ENCODE measurements at places on chromosomes 13 and 19. TPM values are rescaled to one million over a fixed set of nuclear protein-coding genes. Genes with fewer than 3 reads are reported as not detected.

ACER1 gene
- total RNA-seq, result not detected

NDUFA7 gene
- total RNA-seq, result 85.0 TPM

KLK8 gene
- total RNA-seq, result not detected

PLK5 gene
- not detected for total RNA-seq

LACC1 gene
- total RNA-seq, result 2.6 TPM

NFIX gene
- 4.0 TPM for total RNA-seq
